ENCODE measurements at places on chromosomes 1 and 21.

- DNase-seq, result no peak
These were observed 22.8 kb upstream of the ARHGEF16 start for GRCh38 chr1:3431686-3432085.

GRCh38 chr1:85444381-85444780 lies 20.6 kb downstream of the DDAH1 start:
- DNase-seq, result no peak

DNA sequence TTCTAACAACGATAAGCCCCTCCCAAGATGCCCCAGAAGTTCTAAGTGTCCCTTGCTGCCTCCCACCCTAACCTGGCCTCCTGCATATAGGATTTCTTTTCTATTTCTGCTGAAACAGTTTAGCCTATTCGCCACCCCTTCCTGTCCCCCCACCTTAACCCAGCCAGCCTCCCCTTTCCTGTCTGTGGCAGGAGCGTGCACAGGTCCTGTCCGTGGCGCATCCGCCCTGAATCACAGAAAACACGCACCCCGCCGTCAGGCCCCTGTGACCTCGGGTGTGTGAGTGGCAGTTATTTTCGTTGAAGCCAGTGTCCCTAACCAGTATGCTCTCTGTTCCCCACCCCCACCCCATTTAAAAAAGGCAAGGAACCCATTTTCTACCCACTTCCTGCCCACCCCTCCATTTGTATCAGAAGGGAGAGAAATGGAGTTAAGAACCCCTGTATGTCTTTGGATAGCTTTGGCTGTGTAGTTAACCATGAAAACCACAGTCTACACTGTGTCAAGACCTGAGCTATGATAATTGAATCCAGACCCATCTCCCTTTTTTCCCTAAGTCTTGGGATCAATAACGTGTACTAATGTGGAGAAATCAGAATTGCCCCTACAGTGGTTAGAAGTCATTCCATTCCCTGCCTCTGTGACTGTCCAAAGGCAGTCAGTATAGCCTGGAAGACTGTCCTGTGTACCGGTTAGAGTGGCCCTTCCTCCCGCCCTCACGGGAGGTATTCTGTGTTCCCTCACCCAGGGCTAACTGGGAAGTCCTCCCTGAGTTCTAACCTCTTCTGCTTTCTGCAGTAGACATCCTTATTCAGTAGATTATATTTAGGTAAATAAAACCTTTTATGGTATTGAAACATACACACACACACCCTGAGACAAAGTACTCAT lies 1.8 kb downstream of the PLEKHO1 start:
- peak; percentile 74 for DNase-seq

GRCh38 chr1:14742181-14742980 lies 143.9 kb downstream of the KAZN start:
- DNase-seq, result peak; percentile 53

DNA sequence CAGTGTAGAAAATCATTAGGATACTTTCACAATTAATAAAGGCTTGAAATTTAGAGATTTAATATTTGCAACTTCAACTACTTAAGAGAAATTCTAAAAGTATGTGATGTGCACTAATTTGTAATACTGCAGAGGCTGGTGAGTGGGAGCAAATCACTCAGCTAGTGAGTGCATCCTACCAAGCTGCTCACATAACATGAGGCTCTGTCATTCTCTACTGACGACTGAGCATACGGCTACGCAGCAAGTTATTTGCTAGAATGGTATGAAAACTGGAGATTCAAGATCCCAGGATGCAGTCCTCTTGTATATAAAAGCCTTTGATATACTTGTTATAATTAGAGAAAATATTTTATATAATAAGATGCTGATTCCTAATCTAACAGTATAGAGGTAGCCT lies 90.1 kb downstream of the ATP1B1 start:
- DNase-seq, result no peak

DNA sequence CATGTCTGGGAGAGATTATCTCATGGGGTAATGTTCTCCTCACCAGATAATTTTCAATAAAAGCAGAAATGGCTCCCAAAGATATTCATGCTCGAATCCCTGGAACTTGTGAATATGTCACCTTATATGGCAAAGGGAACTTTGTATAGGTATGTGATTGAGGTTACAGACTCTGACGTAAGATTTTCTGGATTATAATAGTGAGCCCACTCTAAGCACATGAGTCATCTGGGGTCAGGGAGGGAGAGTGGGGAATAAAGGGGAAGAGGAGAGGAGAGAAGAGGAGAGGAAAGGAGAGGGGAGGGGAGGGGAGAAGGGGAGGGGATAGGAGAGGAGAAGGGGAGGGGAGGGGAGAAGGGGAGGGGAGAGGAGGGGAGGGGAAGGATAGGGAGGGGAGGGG lies 1193.9 kb downstream of the PLA2G4A start:
- DNase-seq, result no peak

- no peak for DNase-seq
These were observed 17.5 kb upstream of the PDIK1L start for GRCh38 chr1:26094076-26094669.

- DNase-seq, result no peak
These were observed 347.7 kb downstream of the TGFB2 start for GRCh38 chr1:218692808-218693207.

GRCh38 chr1:154866257-154867063 lies 3.6 kb downstream of the KCNN3 start:
- DNase-seq, result peak; percentile 47

- DNase-seq, result no peak
These were observed 28.2 kb upstream of the PRDX6 start for GRCh38 chr1:173448945-173449344.

DNA sequence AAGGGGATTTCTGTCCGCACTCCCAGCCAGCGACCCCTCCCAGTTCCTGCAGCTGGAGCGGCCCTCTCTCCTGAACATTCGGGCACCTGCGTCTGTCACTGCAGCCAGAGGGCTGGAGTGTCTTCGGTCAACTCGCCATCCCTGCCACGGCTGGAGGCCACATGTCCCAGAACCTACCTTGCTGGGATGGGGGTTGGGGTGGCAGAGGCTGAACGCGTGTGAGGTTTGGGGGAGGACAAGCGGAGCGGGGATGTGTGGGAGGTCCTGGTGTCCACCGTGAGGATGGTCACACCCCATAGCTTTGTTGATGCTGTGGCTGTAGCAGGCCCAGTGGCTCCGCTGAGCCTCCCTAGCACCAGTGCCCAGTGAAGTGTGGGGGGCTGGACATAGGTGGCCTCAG lies 14.8 kb upstream of the C1orf174 start:
- DNase-seq, result no peak

GRCh38 chr1:228884615-228885566 lies 149.6 kb downstream of the RHOU start:
- DNase-seq, result no peak

DNA sequence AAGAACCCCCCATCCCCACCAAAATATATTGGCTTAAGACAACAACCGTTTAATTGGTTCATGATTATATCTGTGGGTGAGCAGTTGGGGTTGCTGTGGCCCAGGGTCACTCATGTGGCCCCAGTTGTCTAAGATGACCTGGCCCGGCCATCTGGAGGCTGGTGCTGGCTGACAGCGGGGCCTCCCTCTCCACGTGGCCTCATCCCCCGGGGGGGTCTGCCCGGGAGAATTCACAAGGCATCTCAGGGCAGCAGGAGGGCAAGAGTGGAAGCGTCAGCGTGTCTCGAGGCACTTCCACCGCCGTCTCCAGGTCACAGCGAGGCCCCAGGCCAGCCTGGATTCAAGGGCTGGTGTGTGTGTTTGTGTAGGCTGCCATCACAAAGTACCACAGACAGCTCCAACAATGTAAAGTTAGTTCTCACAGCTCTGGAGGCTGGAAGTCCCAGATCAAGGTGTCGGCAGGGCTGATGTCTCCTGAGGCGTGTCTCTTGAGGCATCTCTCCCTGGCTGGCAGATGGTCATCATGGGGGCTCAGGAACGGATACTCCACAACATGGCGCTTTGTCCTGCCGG lies 11.0 kb upstream of the UTS2 start:
- no peak for DNase-seq

- DNase-seq, result no peak
These were observed 139.9 kb downstream of the DHRS3 start for GRCh38 chr1:12477936-12478611.

- DNase-seq, result no peak
These were observed 474.7 kb downstream of the LMO4 start for GRCh38 chr1:87803375-87803774.

DNA sequence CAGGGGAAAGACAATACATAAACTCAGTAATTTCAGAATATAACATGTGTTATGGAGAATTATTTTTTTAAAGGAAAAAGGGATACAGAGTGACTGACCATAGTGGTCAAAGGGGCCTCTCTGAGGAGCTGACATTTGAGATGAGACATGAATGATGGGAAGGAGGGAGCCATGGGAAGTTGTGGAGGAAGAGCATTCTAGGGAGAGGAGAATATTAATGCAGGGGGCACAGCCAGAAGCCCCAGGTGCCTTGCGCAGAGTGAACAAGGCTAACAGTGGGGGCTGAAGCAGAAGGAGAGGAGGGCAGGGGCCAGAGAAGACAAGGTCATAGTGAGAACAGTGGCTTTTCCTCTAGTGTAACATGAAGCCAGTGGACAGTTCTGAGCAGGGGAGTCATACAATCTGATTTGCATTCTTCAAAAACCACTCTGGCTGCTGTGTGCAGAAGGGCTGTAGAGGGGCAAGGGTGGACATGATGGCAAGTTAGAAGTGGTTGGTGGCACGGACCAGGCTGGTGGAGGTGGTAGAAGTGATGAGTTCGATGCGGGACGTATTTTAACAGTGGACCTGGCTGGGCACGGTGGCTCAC lies 28.2 kb upstream of the IFNLR1 start:
- DNase-seq, result no peak
